Foreskin keratinocyte (primary cell): ENCODE measurements at places on chromosomes 3 and 15. TPM values are rescaled to one million over a fixed set of nuclear protein-coding genes. Genes with fewer than 3 reads are reported as not detected.
A peak's percentile ranks its signal among the peaks of the same experiment; 100 is the strongest.

SLC6A11 gene
- polyA plus RNA-seq = 2.1 and 3.1 TPM in 2 replicates

GNB4 gene
- polyA plus RNA-seq = 6.7 and 8.6 TPM in 2 replicates

DNA sequence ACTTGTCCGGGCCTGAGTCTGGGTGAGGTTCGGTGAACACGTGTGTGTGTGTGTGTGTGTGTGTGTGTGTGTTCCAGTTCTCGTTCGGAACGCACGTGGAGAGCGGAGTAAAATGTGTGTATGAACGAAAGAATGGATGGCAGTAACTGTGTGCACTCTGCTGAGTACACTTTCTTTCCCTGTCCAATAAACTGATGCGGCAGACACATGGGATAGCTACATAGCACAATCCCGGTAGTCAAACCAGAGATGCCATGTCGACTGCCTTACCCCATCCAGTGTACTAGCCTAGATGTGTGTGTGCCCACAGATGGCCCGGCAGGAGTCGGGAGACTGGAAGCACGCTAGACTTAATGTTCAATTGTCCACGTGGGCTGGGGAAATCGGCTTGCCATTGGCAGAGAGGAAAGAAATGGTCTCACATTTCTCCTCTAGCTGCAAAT, 507 bp upstream of the GOLIM4 start:
- DNase-seq = peak; percentile 96

DNA sequence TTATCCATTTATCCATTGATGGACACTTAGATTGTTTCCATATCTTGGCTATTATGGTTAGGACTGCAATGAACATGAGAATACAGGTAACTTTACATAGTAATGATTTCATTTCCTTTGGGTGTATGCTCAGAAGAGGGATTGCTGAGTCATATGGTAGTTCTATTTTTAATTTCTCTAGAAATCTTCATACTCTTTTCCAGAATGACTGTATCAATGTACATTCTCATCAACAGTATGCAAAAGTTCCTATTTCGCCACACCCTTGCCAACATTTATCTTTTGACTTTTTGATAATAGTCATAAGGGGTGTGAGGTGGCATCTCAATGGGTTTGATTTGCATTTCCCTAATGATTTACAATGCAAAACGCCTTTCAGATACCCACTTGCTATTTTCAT, 6.2 kb upstream of the NIPA1 start:
- peak; percentile 37 for DNase-seq

DNA sequence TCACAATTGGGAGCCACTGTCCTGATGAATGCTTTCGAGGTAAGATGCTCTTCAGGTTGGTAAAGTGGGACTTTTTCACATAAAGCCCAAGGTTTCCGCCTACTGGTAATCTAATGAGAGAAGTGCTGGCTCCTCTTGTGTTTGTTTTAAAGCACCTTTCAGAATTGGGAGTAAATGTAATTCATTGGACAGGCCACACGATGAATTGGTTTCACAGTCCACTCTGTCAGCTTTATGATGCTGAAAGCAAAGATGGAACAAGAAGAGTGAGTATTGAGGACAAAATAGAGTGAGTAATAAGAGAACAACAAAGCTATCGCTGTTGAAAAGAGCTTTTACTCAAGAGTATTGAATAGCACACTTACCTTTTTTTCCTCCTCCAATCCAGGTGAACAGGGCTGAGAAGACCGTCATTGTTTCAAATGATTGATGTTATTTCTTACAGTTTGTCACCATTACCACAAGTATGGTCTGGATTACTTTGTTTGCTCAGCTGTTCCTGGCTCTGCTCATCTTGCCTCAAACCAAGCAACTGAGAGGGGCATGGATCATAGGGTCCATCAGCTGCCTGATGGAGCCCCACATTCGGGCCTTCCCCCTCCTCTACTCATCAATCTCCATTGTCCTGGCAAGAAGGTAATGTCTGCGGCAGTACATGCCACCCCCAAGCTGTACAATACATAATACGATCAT, 136.1 kb upstream of the CNTN4 start:
- DNase-seq = no peak

DNA sequence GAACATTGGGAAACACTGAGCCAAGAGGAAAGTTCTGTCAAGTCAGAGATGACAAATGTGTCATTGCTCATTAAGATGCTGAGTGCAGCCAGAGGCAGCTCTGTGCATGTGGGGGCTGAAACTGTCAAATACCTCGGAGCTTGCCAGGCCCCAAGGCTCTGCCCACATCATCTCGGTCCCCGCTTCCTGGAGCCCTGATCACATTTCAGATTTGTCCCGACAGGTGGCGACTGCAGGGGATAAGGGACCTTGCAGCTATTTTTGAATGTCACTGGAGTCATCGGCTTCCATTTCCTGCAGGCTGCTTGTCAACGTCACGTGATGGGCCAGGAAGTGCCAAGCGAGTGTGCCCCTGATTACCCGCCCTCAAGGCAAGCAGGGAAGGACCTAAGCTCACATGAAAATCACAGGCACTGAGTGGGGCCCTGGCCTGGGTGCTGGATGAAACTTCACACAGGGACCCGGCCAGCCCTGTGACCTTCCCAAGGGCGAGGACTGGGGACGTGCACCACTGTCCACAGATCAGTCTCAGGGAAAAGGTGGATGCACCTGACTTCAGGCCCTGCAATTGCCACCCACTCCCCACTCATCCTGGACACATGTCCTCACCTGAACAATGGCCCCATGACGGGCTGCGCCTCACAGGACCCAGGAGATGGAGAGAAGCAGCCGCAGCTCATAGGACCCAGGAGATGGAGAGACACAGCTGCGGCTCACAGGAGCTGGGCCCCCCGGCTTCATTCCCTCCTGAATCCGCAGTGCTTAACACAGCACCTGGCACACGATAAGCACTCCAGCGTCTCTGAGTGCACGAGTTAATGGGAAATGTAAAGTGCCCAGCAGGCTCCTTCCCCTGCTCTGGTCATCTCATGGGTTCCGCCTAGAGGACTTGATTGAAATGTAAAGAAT, 73.4 kb downstream of the NUP210 start:
- DNase-seq = no peak

GRCh38 chr3:36923981-36924743, 20.7 kb downstream of the TRANK1 start:
- no peak for DNase-seq

DNA sequence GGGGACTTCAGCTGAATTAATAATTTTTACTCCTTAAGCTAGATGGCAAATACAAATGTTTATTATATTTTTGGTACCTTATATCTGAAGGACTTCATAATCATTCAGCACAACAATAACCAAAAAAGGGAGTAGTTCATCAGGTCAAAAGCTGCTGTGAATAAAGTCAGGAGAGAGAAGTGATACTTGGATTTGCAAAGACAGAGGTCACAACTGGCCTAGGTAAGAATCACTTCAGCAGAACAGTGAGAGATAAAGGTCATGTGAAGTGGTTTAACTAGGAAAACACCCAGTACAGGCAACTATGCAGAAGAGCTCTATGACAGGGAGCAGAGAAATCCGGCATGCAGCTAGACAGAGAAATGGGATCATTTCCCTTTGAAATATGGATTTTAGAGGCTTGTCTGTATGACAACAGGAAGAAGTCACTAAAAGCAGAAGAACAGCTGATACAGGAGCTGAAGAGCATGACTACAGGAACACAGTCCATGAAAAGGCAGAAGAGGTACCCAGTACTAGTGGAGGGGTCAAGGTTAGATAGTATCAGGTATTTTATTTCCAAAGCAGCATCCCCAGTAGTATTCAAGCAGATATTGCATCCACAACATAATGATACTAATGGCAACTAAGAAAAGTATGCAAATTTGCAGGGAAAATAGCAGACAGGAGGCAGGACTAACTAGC, 25.7 kb downstream of the ZMAT3 start:
- DNase-seq = no peak
